Activated T-cell treated with anti-CD3 and anti-CD28 coated beads, Interleukin-2, amount 50 U/mL, for 48 hours (primary cell): ENCODE measurements at places on chromosomes 1 and 21.
A peak's percentile ranks its signal among the peaks of the same experiment; 100 is the strongest.

- no peak for DNase-seq
Observed at GRCh38 chr1:52057255-52057654, 1.2 kb downstream of the BTF3L4 start.

GRCh38 chr1:24420547-24420946 is 4.9 kb downstream of the NIPAL3 start:
- DNase-seq = no peak

DNA sequence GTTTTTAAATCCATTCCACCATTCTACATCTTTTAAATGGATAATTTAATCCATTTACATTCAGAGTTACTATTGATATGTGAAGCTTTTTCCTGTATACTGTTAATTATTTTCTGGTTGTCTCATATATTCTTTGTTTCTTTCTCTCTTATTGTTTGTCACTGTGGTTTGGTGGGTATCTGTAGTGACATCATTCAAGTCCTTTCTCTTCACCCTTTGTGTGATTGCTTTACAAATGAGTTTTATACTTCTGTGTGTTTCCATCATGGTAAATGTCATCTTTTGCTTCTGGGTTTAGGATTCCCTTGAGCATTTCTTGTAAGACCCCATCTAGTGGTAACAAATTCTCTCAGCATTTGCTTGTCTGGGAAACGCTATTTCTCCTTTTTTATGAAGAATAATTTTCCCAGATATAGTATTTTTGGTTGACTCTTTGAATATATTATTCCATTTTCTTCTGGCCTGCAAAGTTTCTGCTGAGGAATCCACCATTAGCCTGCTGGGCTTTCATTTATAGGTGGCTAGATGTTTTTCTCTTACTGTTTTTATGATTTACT is 10.2 kb downstream of the LY9 start:
- DNase-seq = no peak

DNA sequence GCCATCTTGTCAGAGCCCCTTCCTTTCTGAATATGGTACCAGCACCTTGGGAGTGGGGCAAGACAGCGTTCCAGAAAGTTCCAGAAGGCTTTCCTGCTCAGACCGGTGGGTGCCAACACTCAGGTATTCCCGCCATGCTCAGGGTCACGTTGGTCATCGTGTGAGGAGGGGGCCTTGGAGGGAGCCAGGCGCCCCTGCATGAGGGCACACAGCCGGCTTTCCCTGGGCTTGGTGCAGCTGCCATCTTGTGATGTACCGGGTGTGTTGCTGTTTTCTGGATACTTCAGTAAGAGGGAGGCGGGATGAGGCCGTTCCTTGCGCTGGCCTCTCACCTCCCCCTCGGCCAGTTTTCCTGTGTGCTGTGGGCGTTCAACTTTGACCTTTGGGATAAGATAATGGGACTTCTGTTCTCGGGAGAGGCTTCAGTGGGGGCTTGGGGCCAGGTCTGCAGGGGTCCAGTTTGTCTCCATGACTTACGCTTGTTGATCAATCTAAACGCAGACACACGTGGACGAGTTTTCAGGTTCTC is 69.7 kb downstream of the PRDM16 start:
- no peak for DNase-seq

- DNase-seq = no peak
Observed at GRCh38 chr1:173208146-173208545, 1.0 kb upstream of the TNFSF4 start.

- DNase-seq = peak; percentile 86
Observed at GRCh38 chr1:223133824-223134435, 9.1 kb downstream of the TLR5 start.

GRCh38 chr1:178284058-178284457 is 190.2 kb downstream of the RASAL2 start:
- DNase-seq = no peak

DNA sequence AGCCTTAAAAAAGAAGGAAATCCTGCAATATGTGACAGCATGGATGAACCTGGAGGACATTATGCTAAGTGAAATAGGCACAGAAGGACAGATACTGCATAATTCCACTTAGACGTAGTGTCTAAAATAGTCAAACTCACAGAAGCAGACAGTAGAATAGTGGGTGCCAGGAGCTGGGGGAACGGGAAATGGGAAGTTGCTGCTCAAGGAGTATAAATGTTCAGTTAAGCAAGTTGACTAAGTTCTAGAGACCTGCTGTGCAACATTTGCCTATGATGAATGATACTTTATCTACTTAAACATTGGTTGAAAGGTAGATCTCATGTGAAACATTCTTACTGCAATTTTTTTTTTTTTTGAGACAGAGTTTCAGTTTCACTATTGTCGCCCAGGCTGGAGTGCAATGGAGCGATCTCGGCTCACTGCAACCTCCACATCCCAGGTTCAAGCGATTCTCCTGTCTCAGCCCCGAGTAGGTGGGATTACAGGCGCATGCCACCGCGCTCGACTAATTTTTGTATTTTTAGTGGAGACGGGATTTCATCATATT is 197.8 kb downstream of the HIVEP3 start:
- DNase-seq = no peak

DNA sequence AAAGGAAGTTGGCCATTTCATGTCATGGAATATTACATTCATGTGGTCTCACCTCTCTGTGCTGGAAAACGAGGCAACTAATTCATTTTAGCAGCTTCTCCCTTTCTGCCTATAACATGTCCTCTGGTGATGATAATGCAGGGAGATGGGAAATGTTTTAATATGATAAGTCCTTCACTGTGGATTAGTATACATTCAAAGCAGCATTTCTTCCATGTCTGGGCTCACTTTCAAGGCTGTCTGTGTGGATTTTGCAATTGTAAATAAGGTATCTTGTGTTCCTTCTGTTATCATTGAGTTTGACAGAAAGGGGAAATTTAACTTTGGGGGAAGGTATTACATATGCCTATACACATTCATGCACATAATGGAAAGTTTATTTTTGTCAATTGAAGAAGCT is 374.7 kb upstream of the DAB1 start:
- no peak for DNase-seq

GRCh38 chr1:66074147-66074546 is 281.5 kb downstream of the PDE4B start:
- no peak for DNase-seq

- no peak for DNase-seq
Observed at GRCh38 chr1:67332653-67333529, 25.2 kb downstream of the IL12RB2 start.

- peak; percentile 71 for DNase-seq
Observed at GRCh38 chr1:30929135-30929889, 20.8 kb upstream of the SDC3 start.

- DNase-seq = no peak
Observed at GRCh38 chr1:153390938-153391710, at the start of gene S100A8. S100A8 (minus strand) TSS chr1:153391073; CDS start chr1:153390535, 538 bp downstream.

GRCh38 chr1:20080441-20081352 is 10.7 kb downstream of the PLA2G5 start:
- no peak for DNase-seq

DNA sequence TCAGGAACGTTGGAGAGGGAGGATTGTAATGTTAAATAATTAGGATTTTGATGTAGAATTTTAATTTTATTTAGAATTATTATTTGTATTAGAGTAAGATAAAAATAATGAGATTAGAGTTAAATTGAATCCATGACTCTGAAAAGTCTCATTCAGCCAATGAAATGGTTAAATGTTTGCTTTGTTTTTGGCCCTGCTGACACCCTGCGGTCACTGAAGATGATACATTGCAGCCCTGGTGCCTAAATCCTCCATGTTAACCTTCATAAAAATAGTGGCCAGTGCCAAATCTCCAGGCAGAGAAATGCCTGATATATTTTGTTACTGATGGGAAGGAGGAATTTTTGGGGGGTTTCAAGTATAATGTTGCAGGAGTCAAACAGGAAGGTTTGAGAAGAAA is 27.3 kb upstream of the RLF start:
- no peak for DNase-seq

GRCh38 chr1:227066999-227067398 is 126.9 kb downstream of the COQ8A start:
- DNase-seq = no peak

- DNase-seq = no peak
Observed at GRCh38 chr1:218123968-218124367, 161.1 kb upstream of the RRP15 start.
